ENCODE measurements at places on chromosomes 6 and 20.

DNA sequence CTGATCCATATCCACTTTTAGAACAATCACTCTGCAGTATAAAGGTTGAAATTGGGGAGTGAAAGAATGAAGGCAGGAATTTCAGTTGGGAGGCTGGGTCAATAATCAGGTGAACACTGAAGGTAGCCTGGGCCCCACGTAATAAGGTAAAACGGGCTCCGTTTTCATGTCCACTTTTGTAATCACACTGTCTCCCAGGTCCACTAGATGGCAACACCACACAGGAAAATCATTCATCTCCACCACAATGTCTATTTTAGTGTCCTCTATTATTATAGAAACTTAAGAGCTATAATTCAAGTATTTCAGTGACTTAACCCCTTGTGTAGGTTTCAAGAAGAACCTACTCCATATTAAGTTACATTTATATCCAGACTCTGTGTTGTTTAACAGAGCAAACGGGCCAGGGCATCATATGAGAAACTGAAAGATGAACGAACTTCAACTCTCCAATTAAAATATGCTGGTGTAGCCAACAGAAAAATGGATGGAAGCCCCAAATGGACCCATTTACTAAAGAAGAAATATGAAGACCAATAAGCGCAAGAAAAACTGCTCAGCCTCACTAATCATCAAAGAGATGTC, 45.9 kb upstream of the MC3R start:
- no peak for DNase-seq

GRCh38 chr6:20454204-20454824, 52.6 kb downstream of the E2F3 start:
- no peak for DNase-seq

DNA sequence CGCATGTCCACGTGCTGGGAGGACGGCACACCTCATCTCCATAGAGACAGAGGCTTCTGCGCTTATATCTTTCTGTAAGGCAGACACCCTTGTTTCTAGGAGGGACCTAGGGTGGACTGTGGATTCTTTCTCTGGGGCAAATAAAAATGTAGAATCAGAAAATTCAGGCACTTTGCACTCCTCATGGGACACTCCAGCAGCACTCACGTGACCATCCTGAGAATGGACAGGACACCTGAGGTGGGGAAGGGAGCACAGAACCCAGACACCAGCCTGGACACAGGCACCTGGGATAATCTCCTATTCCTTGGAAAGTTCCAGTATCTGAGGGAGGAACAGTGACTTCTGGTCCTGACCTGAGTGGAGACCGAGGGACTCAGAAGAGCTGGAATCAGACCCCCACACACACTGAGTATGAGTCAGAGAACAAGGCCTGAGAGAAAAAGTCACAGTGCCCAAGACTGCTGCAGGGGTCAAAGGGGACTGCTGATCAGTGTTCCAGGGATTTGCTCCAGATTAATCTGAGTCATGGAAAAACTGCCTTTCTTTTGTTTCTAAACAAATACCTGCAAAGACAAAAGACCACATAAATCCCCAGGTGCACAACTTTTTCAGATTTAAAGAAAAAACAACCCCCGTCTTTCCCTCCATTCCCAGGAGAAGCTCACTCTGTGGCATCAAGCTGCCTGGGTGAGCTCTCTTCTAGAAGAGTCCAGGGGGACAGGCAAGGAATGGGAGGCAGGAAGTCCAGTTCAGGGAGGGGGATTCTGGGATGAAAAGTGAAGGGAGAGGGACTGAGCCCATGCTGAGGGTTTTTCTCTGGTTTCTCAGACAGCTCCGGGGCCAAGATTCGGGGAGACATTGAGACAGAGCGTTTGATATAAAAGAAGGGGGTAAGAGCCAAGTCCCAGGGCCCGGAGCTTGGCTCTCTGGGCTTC, 35.6 kb upstream of the MICB start:
- peak; percentile 74 for DNase-seq

DNA sequence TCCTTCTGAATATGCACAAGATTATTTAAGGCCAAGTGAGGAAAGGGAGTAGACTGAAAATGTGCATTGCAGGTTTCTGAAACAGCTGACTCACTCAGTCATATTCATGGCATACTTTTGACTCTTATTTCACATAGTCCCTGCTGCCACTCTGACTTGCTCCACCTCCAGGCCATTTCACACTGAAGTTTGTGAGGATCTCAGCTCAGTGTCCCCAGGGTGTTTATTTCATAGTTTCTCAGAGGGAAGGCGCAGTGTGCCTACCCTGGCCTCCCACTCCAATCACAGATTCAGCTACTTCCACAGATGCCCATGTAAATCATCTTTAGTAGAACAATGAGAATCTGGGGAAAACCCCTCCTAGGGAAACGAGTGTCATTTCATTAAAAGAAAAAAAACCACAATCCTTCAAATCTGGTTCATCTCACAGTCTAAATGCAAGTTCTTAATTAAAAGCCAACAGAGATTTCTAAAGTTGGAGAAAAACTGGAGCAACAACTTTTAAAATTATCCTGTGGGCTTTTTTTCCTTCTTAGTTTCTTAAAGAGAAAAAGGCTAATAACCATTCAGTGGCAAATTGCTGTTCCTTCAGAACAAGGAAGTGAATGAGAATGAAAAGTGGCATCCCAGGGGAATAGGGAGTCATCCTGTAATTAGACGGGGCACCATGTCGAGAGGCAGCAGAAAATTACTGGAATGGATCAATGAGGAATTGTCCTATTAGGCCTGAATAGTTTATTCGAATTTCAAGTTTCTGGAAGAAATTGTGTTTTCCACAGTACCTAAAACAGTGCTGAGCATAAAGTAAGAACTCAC, 133.6 kb downstream of the TFAP2B start:
- DNase-seq, result peak; percentile 66

GRCh38 chr20:45088247-45088646, 12.7 kb downstream of the KCNS1 start:
- DNase-seq, result peak; percentile 97
